EH (cell line): ENCODE measurements at places on chromosomes 7 and 10.

DNA sequence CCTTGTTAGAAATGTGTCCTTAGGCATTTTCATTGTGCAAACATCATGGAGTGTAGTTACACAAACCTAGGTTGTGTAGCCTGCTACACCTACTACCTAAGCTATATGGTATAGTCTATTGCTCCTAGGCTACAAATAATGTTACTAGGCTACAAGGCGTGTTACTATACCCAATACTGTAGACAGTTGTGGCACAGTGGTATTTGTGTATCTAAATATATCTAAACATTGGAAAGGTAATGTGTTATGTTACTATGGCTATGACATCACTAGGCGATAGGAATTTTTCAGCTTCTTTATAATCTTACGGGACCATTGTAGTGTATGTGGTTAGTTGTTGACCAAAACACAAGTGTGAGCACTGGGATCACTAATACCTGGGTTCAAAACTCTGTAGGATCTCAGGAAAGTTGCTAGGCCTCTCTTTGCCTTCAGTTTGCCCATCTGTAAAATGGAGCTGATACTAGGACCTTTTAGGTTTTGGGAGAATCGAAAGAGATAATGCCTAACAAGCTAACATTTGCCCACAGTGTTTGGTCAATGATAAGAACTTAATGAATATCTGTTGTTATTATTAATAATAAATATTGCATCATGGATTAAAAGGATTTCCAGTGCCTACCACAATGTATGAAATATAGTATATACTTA lies 2.7 kb downstream of the BICC1 start:
- DNase-seq = no peak

GRCh38 chr7:105594034-105594433 lies 12.7 kb upstream of the EFCAB10 start:
- no peak for DNase-seq

DNA sequence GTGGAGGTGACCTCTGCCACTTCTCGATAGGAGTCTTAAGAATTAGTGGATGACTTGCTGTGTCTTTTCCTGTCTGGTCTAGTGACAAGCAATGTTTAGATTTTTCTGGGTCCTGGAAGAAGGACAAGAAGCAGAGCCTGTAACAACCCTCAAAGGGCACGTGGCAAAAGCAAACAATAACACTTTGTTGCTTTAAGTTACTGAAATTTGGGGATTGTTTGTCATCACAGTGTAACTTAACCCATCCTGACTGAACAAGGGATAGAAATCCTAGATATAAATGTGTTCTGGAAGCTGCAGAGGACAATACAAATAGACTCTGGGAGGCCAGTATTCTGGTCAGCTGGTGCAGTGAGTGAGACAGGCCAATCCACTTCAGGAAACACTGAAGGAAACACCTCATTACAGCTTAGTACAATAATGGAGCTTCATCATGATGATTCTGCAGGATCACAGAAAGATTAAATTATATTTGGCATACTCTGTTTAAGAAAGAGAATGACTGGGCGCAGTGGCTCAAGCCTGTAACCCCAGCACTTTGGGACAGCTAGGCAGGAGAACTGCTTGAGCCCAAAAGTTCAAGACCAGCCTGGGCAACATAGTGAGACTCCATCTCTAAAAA lies 23.3 kb downstream of the ENKUR start:
- no peak for DNase-seq

DNA sequence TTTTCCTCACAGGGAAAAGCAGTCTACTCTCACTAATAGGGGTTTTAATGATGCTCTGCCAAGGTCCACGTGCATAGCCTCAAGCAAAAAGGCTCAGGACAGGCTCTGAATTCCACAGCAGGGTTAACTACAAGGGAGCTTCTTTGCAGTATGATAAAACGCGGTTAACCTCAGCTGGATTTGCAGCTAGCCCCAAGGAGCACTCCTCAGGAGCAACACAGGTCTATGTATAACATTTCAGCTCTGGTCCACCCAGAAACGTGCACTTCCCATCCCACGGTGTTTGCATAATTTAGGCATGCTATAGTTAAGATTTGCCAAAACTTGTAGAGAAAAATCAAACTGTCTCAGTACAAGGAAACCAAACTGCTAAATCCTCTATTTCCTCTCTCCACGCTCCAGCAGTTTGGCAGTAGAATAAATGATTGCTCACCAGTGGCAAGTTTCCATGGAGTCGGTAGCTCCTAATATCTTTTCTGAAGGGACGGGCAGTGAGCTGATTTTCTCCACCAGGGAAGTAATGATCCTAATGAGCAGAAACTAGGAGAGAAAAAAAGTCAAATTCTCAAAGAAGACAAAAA lies 13.1 kb upstream of the ASB4 start:
- DNase-seq = peak; percentile 5

DNA sequence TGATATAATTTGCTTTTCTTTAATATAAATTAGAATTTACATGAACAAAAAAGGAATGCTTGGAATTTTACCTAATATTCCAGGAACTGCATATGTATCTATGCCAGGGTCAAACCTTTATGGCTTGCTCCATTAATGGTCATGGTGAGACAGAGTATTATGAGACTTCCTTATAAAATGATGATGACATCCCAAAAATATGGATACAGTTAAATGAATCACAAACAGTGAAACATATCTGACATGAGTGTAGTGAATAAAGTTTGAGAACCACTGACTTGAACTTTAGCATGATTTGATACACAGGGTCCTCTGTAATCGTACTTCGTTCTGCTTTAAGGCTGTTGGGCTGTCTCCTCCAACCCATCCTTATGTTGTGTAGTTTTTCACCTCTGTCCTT lies 51.8 kb downstream of the MARCHF5 start:
- DNase-seq = peak; percentile 67

- DNase-seq = no peak
These were observed 34.4 kb downstream of the PARP12 start for GRCh38 chr7:140028311-140028710.

- no peak for DNase-seq
These were observed 156.5 kb downstream of the PRKCQ start for GRCh38 chr10:6423413-6424170.

GRCh38 chr7:15463801-15464666 lies 97.8 kb downstream of the AGMO start:
- peak; percentile 75 for DNase-seq

- DNase-seq = no peak
These were observed 10.4 kb upstream of the TNKS2 start for GRCh38 chr10:91787810-91788209.

GRCh38 chr7:34751725-34752643 lies 94.0 kb downstream of the NPSR1 start:
- no peak for DNase-seq

DNA sequence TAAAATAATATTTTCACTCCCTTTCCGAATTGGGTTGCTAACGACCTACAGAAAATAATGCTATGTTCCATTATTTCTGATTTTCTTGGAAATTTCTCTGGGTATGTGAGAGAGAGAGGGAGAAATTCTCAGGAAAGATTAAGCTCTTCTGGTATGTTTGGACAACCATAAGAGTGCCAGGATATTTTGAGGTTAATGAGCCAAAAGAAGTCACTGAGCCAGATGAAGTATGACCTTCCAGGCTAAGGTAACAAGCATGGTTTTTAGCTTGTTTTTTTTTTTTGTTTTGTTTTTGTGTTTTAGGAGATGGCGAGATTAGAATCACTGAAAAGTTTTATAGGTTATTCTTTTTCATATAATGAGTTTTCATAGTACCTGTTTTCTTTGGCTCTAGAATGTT lies 171.0 kb upstream of the FOXP2 start:
- no peak for DNase-seq
